ENCODE measurements at places on chromosomes 12 and 14.
A peak's percentile ranks its signal among the peaks of the same experiment; 100 is the strongest.

DNA sequence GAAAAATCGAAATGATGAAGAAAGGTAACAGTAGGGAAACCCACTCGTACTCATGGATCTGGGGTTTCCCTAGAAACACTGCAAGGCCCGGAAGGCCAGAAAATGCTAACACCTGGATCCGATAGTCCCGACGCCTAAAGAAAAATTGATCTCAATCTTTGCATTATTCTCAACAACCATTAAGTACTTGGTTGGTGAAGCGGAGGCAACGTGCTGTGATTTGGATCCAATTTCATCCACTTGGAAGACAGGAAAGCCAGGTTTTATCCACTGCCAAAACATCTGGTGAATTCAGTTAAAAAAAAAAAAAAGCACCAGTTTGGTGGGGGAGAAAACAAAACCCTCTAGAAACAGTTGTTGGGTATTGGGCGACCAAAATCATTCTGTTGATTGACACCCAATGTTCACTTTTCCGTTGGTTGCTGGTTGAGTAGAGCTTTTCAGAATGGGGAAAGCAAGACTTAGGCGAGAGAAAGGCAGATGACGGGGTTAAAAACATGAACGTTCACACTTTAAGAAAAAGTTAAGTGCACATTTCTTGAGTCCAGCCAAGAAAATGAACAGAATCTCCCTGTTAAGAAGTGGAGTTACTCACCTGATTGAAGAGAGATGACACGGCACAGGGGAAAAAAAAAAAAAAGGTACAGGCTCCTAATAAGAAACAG, 41.9 kb upstream of the MED13L start:
- no peak for DNase-seq

GRCh38 chr12:46343118-46343852, 29.3 kb downstream of the SLC38A2 start:
- no peak for DNase-seq

DNA sequence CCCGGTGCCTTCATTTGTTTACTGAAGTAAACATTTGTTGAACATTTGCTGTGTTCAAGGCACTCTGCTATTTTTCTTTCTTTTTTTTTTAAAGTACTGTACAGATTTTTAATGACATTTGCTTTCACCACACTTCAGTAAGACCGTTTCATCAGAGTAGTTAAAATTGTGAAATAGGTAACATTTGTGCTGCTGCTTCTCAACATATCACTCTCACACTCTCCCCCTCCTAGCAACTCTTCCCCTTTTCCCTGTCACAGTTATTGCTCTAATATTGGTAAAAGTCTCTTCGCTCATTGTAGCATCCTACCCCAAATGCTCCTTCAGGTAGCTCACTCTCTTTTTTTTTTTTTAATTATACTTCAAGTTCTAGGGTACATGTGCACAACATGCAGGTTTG, 49.6 kb downstream of the SRGAP1 start:
- no peak for DNase-seq

- DNase-seq = no peak
Observed at GRCh38 chr14:104695660-104696000, 6.2 kb downstream of the INF2 start.

- no peak for DNase-seq
Observed at GRCh38 chr14:22553445-22553844, 35.6 kb downstream of the DAD1 start.

DNA sequence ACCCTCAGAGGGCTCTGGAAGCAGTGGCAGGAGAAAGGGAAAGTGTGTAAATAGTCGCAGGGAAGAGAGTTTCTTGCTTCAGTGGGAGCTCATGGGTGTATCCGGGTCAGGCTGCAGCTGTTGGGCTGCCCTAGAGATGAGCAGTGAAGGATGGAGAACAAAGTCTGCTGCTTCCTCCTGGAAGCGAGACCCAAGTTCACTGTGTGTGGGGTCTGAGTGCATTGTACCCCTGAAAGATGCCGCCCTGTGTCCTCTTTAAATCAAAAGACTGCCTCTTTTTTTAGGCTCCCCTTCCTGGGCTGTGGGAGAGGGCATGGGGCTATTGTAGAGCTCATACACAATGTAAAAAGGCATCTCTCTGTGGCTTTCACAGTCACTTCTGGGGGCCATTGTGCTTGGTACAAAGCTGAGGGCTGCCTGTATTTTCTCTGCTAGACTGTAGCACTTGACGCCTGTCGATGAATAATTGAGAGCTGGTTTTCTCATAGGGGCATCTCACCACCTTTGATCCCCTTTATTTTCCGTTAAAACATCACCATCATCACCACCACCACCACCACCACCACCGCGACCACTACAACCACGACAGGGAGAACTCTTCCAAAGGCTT, 16.7 kb downstream of the CHST11 start:
- DNase-seq = no peak

- DNase-seq = no peak
Observed at GRCh38 chr14:82655770-82656169, 1122.1 kb upstream of the SEL1L start.

DNA sequence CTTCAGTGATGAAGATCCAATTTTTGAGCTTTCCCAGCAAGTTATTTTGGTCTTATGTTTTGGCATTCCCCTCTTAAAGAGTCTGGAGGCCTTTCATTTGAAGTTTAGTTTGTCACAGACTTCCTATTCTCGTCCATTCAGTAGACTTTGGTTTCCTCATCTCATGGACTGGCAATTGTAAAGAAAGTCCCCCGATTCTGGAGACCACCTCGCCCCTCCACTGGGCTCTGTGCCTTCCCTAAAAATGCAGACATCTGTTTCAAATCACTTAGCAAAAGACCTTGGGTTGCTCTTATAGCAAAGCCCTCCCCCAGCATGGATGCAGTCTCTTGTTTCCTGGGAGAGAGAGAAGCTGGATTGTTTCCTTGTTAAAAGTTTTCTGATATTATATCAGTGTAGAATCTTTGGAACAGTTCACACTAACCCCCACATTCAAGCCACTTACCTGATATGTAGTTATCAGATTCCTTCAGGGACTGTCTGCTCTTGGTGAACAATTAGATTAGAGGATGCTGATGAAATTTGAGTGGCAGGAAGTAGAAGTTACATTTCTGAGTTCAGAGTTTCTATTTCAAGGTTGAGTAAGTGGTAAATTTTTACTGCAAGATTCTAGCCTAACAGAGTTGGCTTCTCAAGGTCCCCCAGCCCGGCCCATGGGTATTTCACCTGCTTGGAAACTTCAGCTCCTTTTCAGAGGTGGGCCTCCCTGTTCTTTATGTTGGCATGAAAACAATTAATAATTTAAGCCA, 56.3 kb downstream of the PLXNC1 start:
- peak; percentile 70 for DNase-seq

GRCh38 chr12:121295746-121296617, 527 bp downstream of the CAMKK2 start:
- peak; percentile 6 for DNase-seq

DNA sequence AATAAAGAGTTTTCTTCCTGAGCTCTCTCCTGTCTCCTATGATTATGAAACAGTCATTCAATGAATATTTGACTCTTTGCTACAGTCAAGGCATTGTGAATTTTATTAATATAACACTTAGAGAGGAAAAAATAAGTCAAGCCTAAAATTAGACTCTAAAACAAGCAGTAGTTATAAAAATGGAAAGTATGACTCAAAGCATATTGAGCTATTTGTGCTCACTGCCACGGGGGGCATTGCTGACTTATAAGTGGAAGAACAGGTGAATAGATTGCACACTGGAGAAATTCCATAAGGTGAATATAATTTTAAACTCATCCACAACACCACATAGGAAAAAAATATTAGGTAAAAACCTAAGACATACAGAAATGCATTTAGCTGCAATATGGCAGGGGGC, 87.7 kb upstream of the CCDC196 start:
- DNase-seq = no peak

DNA sequence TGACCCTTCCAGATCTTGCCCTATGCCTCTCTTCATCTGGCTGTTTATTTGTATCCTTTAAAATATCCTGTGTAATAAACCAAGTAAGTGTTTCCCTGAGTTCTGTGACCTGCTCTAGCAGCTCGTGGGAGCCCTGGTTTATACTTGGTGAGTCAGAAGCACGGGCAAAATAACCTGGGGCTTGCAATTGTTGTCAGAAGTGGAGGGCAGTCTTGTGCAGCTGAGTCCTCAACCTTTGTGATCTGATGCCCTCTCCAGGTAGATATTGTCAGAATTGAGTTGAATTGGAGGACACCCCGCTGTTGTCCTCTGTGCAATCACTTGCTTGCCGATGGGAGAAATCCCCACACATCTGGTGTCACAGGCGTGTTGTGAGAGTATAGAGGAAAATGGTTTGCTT, 62.5 kb upstream of the PRICKLE1 start:
- no peak for DNase-seq

GRCh38 chr12:116599285-116600136, 40.3 kb downstream of the MAP1LC3B2 start:
- DNase-seq = peak; percentile 34

Measured in MM.1S (cell line).